NCI-H146 (cell line): ENCODE measurements at places on chromosomes 2 and 18.

- DNase-seq: no peak
These were observed 62.0 kb upstream of the ASAP2 start for GRCh38 chr2:9144617-9145016.

GRCh38 chr2:234446404-234447076, 50.3 kb downstream of the ARL4C start:
- DNase-seq: no peak

- no peak for DNase-seq
These were observed 32.2 kb downstream of the AOX1 start for GRCh38 chr2:200618054-200618419.

DNA sequence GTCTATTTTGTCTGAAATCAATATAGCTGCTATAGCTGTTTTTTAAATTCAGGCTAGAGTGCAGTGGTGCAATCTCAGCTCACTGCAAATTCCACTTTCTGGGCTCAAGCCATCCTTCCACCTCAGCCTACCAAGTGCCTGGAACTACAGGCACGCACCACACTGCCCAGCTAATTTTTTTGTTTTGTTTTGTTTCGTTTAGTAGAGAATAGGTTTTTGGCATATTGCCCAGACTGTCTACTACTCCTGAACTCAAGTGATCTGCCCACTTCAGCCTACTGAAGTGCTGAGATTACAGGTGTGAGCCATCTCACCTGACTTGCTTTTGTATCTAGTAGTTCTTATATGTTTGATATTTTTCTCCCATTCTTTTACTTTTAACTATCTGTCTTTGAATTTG, 259.7 kb downstream of the CDH19 start:
- peak; percentile 21 for DNase-seq
